Gastrocnemius medialis (tissue), 4 donors: ENCODE measurements at places on chromosomes 5 and 9.
A peak's percentile ranks its signal among the peaks of the same experiment; 100 is the strongest.

DNA sequence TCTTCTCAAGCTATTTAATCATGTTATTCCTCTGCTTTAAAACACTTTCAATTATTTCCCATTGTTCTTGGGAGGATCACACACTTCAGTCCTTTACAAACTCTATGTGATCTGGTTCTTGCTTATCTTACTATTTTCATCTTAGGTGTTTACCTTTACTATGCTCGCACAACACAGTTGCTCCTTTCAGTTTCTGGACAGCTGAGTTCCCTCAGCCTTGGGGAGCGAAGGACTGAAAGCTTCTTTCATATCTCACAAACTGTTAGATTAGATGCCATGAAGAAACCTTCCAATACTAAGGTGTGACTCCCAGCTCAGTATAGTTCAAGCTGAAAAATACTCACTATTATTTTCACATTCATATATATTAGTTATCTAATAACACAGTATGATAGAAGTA is 117.9 kb downstream of the CDC42SE2 start:
- DNase-seq = no peak

DNA sequence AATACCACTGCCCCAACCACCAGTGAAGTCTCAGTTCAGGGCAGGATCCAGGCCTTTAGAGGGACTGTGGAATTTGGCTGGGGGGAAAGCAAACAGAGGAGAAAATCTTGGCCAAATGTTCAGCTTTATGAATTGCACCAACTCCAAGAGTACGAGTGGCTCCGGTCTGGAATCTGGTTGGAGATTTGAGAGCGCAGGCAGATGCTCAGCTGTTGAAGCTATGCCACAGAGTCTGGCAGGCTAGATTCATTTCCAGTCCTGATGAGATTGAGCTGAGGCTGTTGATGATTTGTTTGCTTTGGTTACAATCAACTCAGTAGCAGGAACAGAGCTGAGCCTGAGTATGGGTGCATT is 9.1 kb upstream of the HSPB3 start:
- DNase-seq = no peak

- DNase-seq = no peak
Observed at GRCh38 chr5:14250748-14251701, 107.9 kb downstream of the TRIO start.

- no peak for DNase-seq
Observed at GRCh38 chr5:17305017-17305416, 87.6 kb downstream of the BASP1 start.

DNA sequence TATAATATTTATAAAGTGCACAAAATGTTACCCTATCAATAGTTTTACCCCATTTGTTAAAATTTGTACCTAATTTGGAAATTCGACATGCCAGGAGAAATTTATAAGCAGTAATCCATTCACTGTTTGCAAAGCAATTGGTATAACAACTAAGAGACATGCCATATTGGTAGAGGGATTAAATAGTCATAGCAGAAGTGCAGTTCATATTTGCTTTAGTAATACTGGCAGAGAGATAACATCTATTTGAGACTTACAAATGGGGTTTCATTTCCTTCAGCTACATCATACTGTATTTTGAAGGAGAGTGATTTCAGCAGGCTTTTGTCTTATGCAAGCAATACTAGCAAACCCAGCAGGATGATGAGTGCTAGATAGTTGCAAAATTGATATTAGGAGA is 610.4 kb upstream of the CDH10 start:
- DNase-seq = no peak

GRCh38 chr5:65927503-65928321 is 1.3 kb downstream of the ERBIN start:
- peak; percentile 8 for DNase-seq

GRCh38 chr5:76379316-76379715 is 23.8 kb upstream of the IQGAP2 start:
- DNase-seq = no peak

DNA sequence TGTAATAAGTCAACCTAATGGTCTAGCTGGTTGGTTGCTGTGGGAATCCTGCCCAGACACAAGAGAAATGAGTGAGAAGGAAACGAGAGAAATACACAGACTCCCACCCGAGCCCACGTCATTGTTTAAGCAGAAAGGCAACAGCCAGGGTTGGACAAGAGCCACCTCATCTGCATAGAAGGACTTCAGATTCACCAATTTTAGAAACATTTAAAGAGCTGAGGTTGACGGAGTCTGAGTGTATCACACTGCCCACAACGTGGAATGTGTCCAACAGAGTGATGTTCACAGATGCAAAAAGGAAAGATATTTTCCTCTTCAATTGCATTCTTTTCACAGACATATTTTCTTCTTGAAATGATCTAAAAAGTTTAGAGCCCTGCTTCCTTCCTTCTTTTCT is 349.5 kb downstream of the AGTPBP1 start:
- DNase-seq = no peak

GRCh38 chr5:64665243-64665642 is 25.1 kb upstream of the SHISAL2B start:
- no peak for DNase-seq

DNA sequence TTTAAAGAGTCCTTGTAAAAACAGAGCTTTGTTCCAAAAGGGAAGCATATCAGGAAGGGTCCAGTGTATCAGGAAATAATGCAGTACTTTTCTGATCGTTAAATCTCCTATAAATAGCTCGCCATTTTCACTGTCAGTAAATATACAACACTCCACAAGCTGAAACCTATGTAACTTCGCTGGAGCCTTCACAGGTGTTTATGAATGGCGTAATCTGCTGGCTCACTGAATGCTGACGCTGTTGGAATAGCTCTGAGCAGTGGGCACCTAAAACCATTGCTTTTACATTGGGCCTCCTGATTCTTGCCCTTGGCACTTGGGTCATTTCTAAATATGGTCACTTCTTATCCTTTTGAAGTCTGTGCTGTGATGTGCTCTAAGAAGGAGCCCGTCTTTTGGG is 4.3 kb downstream of the SHC3 start:
- no peak for DNase-seq

DNA sequence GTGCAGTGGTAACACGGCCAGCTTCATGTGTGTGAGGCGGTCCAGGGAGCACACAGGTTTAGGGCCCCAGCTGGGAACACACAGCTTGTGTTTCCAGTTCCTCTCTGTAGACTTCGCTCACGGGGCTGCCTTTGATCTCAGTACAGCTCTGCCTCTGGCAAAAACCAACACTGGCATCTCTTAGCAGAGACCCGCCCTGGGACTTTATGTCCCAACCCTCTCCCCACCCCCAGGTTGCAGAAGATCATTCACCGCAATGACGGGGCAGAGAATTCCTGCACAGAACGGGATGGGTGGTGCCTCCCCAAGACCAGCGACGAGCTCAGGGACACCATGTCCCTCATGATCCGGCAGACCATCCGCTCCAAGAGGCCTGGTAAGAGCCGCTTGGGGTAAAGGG is 5.2 kb upstream of the CEL start:
- DNase-seq = no peak

DNA sequence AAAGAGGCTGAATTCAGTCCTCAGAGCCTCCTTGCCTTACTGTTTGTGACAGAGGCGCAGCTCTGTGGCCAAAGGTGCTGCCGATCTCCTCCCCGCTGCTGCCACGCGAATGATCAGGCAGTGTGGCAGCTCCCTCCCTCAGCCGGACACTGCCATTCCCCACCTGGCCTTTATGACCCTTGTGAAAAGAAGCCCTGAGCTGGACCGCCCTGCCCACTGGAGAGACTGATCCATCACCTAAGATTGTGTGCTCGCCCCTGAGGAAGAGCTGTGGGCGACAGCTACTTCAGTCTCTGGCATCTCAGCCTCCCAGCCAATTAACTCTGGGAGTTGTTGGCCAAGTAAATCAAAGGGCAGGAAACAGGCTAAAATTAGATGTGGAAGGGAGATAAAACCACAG is 90.9 kb downstream of the CARTPT start:
- DNase-seq = no peak

- DNase-seq = no peak
Observed at GRCh38 chr5:148833122-148833521, 6.7 kb downstream of the ADRB2 start.

DNA sequence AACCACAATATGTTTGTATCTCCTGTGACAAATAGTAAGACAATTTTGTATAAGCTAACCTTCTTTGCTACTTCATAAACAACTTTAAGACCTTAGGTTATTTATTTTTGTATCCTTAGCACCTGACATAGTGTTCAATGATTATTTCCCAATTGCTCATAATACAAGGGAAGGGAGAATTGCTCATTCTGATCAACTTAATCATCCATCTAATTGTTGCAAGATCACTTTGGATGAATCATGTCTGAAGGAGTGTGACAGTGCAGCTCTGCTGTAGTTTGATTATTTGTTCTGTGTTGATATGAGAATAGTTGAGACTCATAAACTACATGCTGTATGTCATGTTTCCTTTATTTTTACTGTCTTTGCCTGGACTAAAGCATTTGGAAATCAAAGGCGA is 721.3 kb upstream of the SEMA6A start:
- DNase-seq = no peak

GRCh38 chr9:9284201-9284600 is 1328.6 kb downstream of the PTPRD start:
- no peak for DNase-seq

DNA sequence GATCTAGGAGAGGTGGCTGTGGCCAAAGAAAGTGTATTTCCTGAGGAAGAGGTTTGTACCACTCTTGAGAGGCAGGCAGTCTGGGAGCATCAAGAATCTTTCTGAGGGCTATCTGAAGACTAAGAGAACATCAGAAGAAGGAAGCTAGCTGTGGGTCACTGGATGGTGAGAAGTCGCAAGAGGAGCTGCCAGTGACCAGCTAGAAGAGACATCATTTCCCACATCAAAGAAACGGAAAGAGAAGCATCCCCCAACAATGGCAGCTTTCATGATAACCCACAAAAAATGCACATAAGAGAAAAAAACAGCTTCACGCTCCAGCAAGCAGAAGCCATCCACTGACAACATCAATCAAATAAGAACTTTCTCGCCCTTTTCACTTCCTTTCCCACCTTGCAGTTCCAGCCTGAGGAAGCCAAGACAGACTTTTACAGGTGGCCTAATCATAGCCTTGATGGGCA is 25.0 kb upstream of the CEP78 start:
- no peak for DNase-seq

- DNase-seq = no peak
Observed at GRCh38 chr9:124602204-124602603, 95.0 kb upstream of the NR5A1 start.

- no peak for DNase-seq
Observed at GRCh38 chr9:97365634-97366033, 46.3 kb upstream of the TDRD7 start.
